ENCODE measurements at places on chromosomes 7 and 10. TPM values are rescaled to one million over a fixed set of nuclear protein-coding genes. Genes with fewer than 3 reads are reported as not detected.

DNA sequence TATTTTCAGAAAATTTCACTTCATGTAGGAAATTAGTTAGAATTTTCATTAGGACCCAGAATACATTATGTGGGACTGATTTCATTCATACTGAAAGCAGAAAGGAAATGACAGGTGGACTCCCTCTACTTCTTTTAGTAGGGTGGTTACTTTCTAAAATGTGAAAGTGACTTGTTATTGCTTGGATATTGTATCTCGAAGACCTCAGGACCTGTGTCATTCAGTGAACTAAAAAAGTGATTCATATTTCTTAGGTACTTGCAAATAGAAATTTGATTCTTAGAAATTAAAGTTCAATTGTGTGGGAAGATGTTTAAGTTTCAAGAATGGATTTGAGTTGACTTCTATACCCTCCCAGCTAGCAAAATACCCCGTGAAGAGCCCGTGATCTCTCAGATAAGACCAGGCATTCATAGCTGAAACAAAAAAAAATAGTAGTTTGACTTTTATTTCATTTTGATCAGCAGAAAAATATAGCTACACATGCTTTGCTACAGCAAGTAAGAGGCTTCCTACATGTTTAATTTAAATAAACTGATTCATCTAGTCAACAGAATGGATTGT, 1037.1 kb downstream of the GATA3 start:
- H3K36me3 ChIP-seq = no peaks in the 10 kb centered on the region
- H3K27me3 ChIP-seq = no peaks in the 10 kb centered on the region
- H3K4me1 ChIP-seq = no peaks in the 10 kb centered on the region
- no peak overlapping the region for H3K4me3 ChIP-seq
- no peak for DNase-seq

GRCh38 chr10:17113889-17114540, 15.6 kb downstream of the CUBN start:
- H3K27ac ChIP-seq = no peak overlapping the region
- no peak for DNase-seq
- H3K4me1 ChIP-seq = no peaks in the 10 kb centered on the region

GRCh38 chr10:71396711-71397295, at the start of gene CDH23:
CDH23 (plus strand) TSS chr10:71396920; CDS start chr10:71439832, 42,912 bp downstream.
- peak; percentile 74 for DNase-seq
- H3K36me3 ChIP-seq = no peaks in the 10 kb centered on the region
- H3K27ac ChIP-seq = no peak within 1 kb of the TSS
- H3K4me3 ChIP-seq = peak within 1 kb of the TSS; percentile 50
- peaks cover 47% of the 10 kb centered on the region for H3K27me3 ChIP-seq

DNA sequence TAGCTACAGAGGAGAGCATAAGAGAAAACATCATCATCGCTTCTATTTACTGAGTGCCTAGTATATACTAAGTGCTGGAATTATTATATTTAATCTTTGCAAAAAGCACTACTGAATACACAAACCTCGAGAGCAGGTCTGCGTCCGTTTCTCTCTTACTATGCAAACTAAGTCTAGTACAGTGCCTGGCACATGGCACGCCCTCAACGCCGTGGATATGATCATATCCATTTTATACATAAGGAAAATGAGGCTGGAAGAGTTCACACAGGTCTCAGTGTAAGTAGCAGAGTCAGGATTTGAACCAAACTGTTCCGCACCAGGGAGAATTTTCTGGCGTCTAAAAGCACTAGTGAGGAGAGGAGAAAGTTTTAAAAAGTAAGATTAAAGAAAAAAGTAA, 17.6 kb downstream of the MXI1 start:
- H3K4me3 ChIP-seq = peak overlapping the region; percentile 89
- no peak for DNase-seq
- peaks cover 17% of the 10 kb centered on the region for H3K4me1 ChIP-seq
- no peaks in the 10 kb centered on the region for H3K36me3 ChIP-seq

DNA sequence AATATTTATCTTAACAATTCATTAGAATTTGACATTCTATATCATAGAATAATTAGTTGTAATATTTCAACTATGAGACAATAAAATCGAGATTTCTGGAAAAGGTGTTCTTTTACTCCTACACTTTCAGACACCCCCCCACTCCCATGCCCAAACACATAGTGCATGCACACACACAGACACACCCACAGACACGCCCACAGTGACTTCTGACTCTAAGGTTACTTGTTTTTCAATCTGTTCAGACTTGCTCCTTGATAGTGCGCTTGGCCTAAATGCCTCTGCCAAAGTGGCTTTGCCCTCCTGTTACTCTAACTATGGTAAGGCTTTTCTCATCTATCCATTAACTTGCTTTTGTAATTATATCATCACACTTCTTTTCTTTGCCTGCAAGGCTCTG, 144.0 kb upstream of the PPP1R3A start:
- H3K27ac ChIP-seq = no peak overlapping the region
- H3K4me1 ChIP-seq = no peaks in the 10 kb centered on the region
- no peaks in the 10 kb centered on the region for H3K36me3 ChIP-seq

DNA sequence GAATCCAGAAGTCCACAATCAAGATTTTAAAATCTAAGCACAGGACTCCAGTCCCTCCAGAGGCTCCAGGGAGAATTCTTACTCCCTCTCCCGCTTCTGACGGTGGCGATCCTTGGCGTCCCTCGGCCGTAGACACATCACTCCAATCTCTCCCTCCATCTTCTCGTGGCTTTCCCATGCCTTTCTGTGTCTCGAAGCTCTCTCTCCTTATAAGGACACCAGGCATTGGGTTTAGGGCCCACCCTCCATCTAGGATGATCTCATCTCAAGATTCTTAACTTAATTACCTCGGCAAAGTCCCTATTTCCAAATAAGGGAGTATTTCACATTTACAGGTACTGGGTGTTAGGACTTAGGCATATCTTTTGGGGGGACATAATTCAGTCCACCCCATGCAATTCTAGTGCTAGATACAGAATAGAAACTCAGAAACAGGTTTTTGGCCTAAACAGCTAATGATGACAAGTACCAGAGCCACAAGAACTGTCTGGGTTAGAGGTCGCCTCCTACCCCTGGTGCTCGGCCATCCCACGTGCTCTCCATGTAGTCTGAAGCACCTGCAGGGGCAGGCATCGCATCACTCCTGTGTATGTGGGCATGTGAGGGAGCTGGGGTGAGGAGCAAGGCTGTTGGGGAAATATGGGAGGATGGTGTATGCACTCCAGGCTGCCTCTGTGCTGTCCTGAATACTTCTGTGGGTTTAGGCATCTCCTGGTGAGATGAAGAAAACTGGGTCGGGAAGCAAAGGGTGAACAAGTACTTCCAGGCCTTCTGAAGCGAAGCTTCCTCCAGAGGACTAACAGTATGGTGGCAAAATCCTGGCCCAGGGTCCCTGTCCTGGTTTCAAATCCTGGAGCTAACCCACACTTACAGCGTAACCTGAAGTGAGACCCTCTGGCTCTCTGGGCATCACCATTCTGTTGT, 298.3 kb upstream of the ZMIZ1 start:
- peaks cover 18% of the 10 kb centered on the region for H3K4me1 ChIP-seq
- H3K36me3 ChIP-seq = no peaks in the 10 kb centered on the region
- H3K4me3 ChIP-seq = no peak overlapping the region
- no peaks in the 10 kb centered on the region for H3K27me3 ChIP-seq
- H3K27ac ChIP-seq = no peak overlapping the region

DNA sequence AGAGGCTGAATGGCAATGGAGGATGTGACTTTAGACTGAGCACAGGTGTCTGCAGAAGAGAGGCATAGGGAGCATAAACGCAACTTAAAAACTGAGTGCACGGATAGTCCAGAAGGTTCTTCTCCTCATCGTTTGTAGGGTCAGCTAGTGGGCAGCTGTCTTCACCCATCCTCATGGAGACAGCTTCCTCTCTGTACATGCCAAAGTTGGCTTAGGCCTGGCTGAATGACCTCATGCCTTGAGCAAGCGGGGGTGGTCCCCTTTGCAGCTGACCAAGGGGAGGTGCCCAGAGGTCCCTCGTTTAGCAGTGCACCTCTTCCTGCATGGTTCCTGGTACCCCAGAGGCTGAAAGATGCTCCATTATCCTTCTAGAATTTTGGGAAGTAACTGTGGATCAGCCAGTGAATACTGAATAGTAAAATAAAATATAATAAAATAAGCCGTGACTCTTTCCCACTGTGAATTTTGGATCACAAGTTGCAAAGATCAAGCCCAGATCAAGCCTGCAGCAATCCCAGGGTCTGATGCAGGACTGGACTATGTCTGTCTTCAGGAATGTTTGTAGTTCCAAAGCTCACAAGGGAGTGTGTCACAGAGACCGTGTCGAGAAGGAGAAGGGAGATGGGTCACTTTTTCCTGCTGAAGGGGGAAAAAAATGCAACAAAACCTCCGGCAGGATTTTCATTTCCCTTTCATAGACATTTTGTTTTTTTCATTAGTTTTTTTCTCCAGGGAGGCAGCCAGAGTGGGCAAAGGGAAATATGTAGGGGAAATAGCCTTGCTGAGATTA, 295.3 kb upstream of the MKI67 start:
- no peaks in the 10 kb centered on the region for H3K36me3 ChIP-seq
- no peaks in the 10 kb centered on the region for H3K27me3 ChIP-seq
- H3K4me1 ChIP-seq = no peaks in the 10 kb centered on the region
- no peak overlapping the region for H3K27ac ChIP-seq
- H3K4me3 ChIP-seq = no peak overlapping the region

DNA sequence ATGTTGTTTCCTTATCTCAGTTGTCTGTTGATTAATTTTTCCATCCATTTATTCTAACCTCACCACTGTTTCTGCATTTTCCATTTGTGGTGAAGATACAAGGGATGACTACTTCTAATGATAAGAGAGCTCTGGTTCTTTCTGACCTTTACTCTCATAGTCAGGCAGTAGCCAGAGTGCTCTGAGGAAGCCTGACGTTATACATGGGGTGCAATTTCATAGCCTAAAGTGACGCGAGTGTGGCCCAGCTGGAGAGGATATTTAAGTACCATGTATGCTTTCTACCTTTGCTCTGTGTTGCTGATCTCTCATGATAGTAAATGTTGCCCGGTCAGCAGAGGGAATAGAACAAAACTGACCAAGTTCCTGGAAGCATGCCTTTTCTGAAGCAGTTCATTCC, 33.9 kb upstream of the CYCS start:
- peaks cover 10% of the 10 kb centered on the region for H3K36me3 ChIP-seq
- no peak overlapping the region for H3K27ac ChIP-seq
- no peaks in the 10 kb centered on the region for H3K4me1 ChIP-seq
- H3K27me3 ChIP-seq = no peaks in the 10 kb centered on the region
- H3K4me3 ChIP-seq = no peak overlapping the region
- DNase-seq = no peak

DNA sequence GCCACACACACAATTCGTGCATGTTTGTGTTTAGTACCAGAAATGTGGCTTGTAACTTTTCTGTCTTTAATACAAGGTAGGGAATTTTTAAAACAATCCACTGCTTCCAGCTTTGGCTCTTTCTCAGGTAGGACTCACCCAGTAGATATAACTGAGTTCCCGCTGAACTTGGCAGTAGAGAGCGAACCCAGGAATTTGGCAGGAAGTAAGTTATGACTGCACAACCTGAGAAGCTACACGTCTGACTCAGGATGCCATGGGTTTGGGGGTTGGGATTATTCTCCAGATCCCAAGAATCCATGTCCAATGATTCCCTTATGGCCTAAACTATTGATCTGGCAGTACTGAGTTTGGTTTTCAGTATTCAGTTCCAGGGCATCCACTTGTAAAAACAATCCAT, 499.7 kb downstream of the CALN1 start:
- H3K4me1 ChIP-seq = no peaks in the 10 kb centered on the region
- H3K27ac ChIP-seq = no peak overlapping the region
- H3K4me3 ChIP-seq = no peak overlapping the region
- no peaks in the 10 kb centered on the region for H3K36me3 ChIP-seq

GRCh38 chr7:133070562-133070961, 11.3 kb downstream of the CHCHD3 start:
- DNase-seq = no peak
- no peaks in the 10 kb centered on the region for H3K27me3 ChIP-seq
- peaks cover 25% of the 10 kb centered on the region for H3K36me3 ChIP-seq
- no peak overlapping the region for H3K4me3 ChIP-seq
- no peaks in the 10 kb centered on the region for H3K4me1 ChIP-seq

DNA sequence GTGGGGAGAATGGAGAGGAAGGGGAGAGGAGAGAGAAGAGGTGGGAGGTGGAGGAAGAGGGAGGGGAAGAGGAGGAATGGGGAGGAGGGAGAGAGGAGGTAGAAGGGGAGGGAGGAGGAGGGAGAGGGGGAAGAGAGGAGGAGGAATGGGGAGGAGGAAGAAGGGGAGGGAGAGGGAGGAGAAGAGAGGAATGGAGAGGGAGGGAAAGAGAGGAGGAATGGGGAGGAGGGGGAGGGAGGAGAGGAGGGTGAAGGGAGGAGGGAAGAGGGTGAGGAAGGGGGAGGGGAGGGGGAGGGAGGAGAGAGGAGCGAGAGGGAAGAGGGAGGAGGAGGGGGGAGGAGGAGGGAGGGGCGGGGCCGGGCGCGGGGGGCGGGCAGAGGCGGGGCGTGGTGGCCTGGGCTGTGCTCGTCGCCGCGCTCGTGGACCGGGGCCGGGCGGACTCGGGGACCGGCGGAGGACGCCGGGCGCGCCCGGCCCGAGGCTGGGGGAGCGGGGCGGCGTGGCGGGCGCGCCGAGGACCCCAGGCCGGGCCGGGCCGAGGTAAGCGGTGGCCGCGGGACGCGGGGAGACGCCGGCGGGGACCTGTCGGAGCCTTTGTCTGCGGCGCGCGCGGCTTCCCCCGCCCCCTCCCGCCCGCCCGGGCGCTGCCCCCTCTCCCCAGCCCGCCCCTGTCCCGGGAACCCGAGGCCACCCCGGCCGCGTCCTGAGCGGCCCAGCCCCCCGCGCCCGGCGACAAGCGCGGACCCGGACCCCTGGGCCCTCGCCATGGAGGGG, at the start of gene SLC29A4:
TSS of gene SLC29A4 (plus strand) at position 401 of the 774 bp plus-strand sequence. CDS start 4,874 bp downstream, outside the sequence.
- H3K36me3 ChIP-seq = no peaks in the 10 kb centered on the region
- H3K4me1 ChIP-seq = peaks cover 6% of the 10 kb centered on the region
- peak within 1 kb of the TSS; percentile 42 for H3K4me3 ChIP-seq
- H3K27me3 ChIP-seq = peaks cover 13% of the 10 kb centered on the region

DNA sequence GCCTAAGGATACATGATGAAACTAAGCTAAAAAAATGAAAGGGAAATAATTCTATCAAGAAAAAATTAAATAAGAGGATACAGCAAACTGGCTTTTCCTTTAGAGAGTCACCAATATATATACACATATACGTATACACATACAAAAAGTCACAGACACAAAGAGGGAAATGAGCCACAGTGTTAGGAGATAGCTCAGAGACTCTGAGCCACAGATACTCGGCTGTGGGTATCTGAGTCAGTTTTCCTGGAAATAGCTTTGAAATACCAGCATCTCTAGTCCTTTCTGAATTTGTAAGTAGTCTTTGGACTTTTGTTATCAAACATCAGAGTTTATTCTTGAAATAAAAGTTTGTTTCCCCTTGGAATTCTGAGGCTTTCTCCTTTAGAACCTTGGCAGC, 111.8 kb downstream of the TBXAS1 start:
- DNase-seq = no peak
- no peaks in the 10 kb centered on the region for H3K36me3 ChIP-seq
- no peak overlapping the region for H3K27ac ChIP-seq
- H3K4me1 ChIP-seq = peaks cover 2% of the 10 kb centered on the region

GRCh38 chr7:43888993-43889945, 17.1 kb downstream of the URGCP start:
- no peak for DNase-seq
- H3K27ac ChIP-seq = no peak overlapping the region
- peaks cover 31% of the 10 kb centered on the region for H3K36me3 ChIP-seq
- H3K4me3 ChIP-seq = no peak overlapping the region
- H3K4me1 ChIP-seq = peaks cover 25% of the 10 kb centered on the region

Gene ELAPOR2
- 127 TPM for total RNA-seq

Gene EGR2
- total RNA-seq = 41.4 TPM

Gene HDAC9
- 52.4 TPM for total RNA-seq

Gene ITGA8
- total RNA-seq = 33.9 TPM

Gene CPN1
- total RNA-seq = not detected

Gene ZNF503
- 36.2 TPM for total RNA-seq

Gene OR2A42
- not detected for total RNA-seq

Gene TMEM229A
- total RNA-seq = not detected
